ENCODE measurements at places on chromosomes 6 and 20. TPM values are rescaled to one million over a fixed set of nuclear protein-coding genes. Genes with fewer than 3 reads are reported as not detected.

The NOP56 gene
- total RNA-seq, result 78.7 TPM

The IFT52 gene
- total RNA-seq, result 54.7 TPM

The MED20 gene
- total RNA-seq, result 6.8 TPM

The SLC17A1 gene
- not detected for total RNA-seq

The USP49 gene
- 2.3 TPM for total RNA-seq

The VSTM2L gene
- 0.63 TPM for total RNA-seq

The SLC35D3 gene
- total RNA-seq, result not detected

The CST4 gene
- total RNA-seq, result not detected

The B3GALT4 gene
- 8.5 TPM for total RNA-seq

The SLC17A4 gene
- total RNA-seq, result not detected

The SLC44A4 gene
- total RNA-seq, result not detected

The COL19A1 gene
- total RNA-seq, result not detected

GRCh38 chr6:108711826-108712225 lies 136.4 kb upstream of the ARMC2 start:
- DNase-seq, result no peak

- no peak for DNase-seq
These were observed 616.7 kb downstream of the PHF3 start for GRCh38 chr6:64252256-64252655.

DNA sequence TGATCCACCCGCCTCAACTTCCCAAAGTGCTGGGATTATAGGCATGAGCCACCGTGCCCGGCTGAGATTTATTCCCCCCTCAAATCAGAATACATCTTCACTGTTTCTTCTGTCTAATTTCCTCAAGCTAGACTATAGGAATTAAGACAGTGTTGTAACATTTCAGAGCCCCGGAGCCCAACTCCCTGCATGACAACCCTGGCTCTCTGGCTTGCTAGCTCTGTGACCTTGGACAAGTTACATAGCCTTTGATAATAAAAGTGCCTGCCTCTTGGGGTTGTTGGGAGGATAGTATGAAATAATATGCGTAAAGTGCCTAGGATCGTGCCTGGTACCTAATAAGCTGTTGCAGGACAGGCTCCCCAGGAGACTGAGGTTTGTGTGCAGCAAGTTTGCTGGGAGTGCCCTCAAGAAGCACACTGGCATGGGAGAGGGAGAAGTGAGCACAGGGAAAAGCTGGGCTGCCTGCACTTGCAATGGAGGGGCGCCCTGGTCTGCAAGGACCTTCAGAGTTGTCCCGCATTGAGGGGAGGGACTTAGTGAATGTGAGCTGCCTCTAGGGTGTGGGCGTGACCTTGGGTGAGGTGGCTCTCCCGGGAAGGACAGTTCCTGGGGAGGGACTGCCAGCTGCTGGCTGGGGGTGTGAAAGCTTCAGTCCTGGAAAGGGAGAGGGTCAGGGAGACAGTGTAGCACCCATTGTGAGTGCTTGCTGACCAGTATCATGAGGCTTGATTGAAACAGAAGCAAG lies 43.4 kb downstream of the TAF8 start:
- DNase-seq, result no peak

- DNase-seq, result no peak
These were observed 9.4 kb upstream of the PLAGL1 start for GRCh38 chr6:144017166-144018094.

DNA sequence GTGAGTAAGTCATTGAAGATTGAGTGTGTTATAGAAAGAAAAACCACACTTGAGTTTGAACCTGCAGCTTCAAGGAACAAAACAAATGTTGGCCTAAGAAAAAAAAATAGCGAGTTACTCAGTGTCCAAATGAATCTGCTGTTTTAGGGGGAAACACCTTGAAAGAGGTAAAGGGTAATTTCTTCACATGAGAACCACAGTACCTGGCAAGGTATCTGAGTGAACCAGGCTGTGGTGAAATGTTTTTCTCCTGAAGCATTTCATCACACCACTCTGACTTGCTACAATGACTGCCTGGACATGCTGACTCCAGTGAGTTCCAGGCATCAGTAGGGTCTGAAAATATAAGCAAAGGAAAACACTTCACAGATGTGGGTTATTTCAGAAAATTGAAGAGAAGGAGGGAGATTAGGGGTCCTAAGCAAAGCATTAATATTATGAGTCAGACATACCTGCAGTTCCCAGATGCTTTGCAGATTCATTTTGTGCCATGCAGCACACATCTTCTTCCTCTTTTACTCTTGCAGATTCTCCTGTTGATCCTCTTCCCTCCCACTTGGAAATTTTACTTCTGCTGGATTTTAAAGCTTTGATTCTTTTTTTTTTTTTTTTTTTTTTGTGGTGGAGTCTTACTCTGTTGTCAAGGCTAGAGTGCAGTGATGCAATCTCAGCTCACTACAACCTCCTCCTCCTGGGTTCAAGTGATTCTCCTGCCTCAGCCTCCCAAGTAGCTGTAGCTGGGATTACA lies 206.2 kb upstream of the SGK1 start:
- DNase-seq, result no peak

DNA sequence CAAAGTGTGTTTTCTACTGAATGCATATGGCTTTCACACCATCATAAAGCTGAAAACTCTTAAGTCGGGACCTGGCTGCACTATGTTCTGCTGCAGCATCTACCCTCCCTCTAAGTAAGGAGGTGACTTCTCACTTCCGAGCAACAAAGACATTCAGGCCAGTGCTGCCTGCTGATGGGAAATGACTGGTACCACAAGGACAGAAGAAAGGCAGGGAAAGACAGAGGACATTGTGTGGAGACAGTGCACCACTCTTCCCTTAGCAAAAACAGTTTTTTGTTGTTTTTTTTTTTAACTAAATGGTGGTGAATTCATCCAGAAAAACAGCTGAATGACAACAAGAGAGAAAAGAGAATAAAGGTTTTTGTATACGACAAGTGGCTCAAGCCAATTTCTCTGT lies 81.5 kb downstream of the MAP7 start:
- DNase-seq, result no peak

- no peak for DNase-seq
These were observed 15.0 kb downstream of the DLGAP4 start for GRCh38 chr20:36320898-36321695.

DNA sequence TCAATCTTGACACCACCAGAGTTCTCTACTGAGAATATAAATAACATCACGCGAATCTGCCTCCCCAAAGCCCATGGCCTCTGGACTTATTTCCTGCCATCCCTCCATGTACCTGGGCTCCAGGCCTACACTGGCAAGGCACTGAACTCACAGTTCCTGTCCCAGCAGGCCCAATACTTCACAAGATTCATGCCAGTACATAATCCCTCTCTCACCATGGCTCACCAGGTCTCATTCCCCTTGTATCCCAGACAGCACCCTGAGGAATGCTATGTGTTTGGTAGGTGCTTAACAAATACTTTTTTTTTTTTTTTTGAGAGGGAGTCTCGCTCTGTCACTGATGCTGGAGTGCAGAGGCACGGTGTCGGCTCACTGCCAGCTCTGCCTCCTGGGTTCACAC lies 1.9 kb downstream of the KIF16B start:
- no peak for DNase-seq

DNA sequence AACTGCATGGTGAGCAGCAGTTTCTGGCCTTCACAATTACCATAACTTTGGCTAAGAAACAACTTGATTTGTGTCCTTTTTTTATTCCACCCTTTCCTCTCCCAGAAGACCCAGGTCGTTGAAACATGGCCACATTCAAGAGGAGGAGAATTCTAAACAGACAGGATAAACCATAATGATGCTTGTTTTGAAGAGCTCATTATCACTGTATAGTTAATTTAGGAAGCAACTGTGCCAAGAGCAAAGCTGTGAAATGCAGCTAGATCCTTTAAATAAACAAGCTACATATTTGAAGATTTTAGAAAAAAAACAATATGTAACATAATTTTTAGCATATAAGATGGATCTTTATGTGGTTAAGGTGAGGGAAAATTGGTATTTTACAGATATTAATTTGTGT lies 104.5 kb downstream of the KLHL32 start:
- no peak for DNase-seq

GRCh38 chr6:159513914-159514313 lies 179.1 kb downstream of the SOD2 start:
- no peak for DNase-seq

DNA sequence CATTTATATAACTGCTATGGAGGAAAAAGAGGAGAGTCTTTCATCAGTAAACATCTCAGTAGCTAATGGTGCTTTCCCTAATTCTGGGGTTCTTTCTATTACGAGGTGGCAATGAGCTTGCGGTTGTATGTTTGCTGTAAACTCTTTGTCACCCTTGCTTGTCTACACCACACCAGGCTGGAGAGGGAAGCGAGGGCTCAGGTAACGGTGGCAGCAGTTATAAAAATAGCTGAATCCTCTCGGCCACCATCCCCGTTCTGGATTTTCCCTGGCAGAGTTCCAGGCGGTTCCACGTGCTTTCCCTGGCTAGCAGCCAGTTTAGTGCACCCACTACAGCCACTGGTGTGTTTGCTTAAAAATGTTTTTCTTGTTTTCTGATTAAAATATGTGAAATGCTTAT lies 39.0 kb downstream of the MAS1 start:
- DNase-seq, result no peak

GRCh38 chr6:80733641-80734040 lies 627.2 kb downstream of the BCKDHB start:
- no peak for DNase-seq

- DNase-seq, result no peak
These were observed 259.3 kb downstream of the NRN1 start for GRCh38 chr6:5747379-5747778.

GRCh38 chr6:165219629-165220028 lies 89.8 kb downstream of the C6orf118 start:
- DNase-seq, result no peak

DNA sequence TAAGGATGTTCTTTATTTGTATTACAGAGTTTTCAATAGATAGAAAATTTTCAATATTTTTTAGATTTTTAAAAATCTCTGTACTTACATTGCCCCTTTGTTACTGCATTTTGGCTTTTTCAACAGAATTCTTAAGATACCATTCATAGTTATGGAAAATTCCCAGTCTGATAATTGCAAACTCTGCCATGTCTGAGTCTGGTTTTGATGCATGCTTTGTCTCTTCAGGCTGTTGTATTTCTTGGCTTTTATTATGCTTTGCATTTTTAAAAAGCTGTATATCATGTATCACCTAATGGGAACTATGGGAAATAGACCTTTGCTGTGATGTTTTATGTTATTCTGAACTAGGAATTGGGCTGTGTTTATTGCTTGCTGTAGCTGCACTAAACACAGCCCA lies 898.9 kb upstream of the ADGRB3 start:
- no peak for DNase-seq

GRCh38 chr6:3288711-3289663 lies 30.2 kb downstream of the PSMG4 start:
- DNase-seq, result no peak

DNA sequence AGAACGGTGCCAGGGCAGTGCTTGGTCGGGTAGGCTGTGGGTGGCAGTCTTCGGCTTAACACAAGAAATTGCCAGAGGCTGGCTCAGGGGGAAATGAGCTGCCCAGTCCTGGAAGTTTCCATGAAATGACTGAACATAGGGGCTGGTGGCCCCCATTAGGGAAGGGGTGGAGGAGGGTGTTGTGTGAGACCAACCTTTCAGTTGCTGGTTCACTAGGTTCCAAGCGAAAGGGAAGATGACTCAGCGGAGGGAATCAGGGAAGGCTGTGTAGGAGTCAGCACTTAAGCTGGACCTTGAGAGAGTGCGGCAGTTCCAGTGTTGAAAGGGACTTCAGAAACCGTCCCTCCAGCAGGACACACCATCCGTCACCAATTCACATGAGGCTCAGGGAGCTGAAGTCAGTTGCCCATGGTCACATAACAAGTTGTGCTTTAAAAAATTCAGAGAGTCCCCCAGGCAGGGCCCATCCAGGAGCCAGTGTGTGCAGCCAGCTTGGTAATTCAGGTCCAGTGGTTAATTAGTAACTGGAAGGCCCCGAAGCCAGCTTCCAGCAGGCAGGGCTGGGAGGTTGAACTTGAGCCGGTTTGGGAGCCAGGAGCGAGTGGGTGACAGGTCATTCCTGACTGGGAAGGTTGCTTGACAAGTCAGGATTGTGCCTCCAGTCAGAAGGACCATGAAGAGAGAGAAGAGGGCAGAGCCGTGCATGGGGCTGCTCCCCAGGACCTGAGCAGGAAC lies at the start of gene SGK2:
Gene SGK2, plus strand, starts transcription at position 616 of the 735 bp plus-strand sequence. CDS start 7,469 bp downstream, outside the sequence.
- DNase-seq, result no peak

GRCh38 chr6:167285077-167285770 lies 5.9 kb upstream of the UNC93A start:
- DNase-seq, result no peak

- DNase-seq, result no peak
These were observed 78.5 kb downstream of the SSR1 start for GRCh38 chr6:7234547-7234946.

DNA sequence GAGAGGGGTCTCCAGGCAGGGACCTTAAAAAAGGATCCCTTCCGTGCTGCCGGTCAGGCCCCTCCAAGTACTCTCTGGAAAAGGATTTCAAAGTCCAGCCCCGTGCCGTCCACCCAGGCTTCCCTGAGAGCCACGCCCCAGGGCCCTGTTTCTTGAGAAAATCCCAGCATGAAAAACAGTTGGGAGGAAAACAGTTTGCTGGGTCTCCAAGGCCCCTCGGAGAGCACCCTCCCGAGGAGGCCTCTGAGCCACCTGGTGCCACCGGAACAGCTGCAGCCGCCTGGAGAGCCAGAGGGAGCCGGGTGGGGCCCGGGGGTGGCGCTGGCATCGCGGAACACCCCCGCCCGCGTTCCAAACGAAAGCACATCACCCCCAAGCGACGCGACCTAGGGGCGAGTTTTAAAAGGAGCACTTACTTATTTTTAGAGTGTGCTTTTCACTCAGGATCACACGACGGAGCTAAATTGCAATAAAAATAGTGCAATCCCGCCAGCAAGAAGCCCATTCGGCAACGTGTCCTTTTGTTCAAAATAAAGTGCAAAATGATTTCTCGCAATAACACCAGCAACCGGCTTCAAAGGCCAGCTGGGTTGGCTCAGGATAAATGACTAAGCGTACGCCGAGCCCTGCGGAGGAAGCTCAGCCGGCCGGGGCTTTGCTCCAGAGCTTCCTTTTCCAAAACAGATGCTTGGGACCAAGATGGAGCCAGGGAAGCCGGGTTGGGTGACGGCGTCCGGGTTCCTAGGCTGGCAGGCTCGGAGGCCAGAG lies 64.2 kb downstream of the YTHDF1 start:
- no peak for DNase-seq

DNA sequence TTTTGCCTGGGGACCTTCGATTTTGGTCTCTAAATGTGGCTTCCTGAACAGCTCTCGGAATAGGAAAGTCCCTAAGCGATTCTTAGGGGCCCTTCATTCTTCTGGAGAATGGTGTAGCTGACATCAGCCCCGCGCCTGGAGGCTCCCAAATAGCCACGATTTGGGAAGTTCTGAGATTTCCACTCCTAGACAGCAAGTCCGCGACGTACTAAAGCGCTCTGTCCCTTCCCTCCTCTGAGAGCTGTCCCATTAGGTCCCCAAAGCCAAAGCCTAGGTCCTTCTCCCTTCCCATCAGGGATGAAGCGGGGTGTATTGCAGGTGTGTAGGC lies 756 bp downstream of the MOXD1 start:
- no peak for DNase-seq

GRCh38 chr6:34324738-34325444 lies 67.6 kb downstream of the NUDT3 start:
- DNase-seq, result no peak
